GM12878 (cell line): ENCODE measurements at places on chromosomes 7 and 10.
A peak's percentile ranks its signal among the peaks of the same experiment; 100 is the strongest.

DNA sequence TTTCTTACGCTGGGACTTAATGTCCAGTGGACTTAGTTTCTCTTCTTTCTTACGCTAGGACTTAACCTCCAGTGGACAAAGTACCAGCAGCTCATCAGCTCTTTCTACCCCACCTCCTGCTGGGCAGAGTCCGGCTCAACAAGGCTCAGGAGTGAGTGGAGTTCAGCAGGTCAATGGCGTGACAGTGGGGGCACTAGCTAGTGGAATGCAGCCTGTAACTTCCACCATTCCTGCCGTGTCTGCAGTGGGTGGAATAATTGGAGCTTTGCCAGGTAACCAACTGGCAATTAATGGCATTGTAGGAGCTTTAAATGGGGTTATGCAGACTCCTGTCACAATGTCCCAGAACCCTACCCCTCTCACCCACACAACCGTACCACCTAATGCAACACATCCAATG is 199.7 kb downstream of the MLLT10 start:
- no peaks in the 10 kb centered on the region for H3K4me1 ChIP-seq
- H3K27me3 ChIP-seq: no peaks in the 10 kb centered on the region
- H3K36me3 ChIP-seq: peaks cover 9% of the 10 kb centered on the region
- DNase-seq: no peak
- H3K4me3 ChIP-seq: no peak overlapping the region

GRCh38 chr10:78402591-78402990 is 368.9 kb downstream of the RPS24 start:
- H3K27me3 ChIP-seq: peaks cover 6% of the 10 kb centered on the region
- H3K4me1 ChIP-seq: no peaks in the 10 kb centered on the region
- H3K36me3 ChIP-seq: no peaks in the 10 kb centered on the region
- no peak overlapping the region for H3K4me3 ChIP-seq

GRCh38 chr10:76149602-76150138 is 718.2 kb downstream of the LRMDA start:
- H3K36me3 ChIP-seq: no peaks in the 10 kb centered on the region
- H3K27me3 ChIP-seq: no peaks in the 10 kb centered on the region
- H3K4me1 ChIP-seq: no peaks in the 10 kb centered on the region
- H3K27ac ChIP-seq: no peak overlapping the region
- DNase-seq: no peak

DNA sequence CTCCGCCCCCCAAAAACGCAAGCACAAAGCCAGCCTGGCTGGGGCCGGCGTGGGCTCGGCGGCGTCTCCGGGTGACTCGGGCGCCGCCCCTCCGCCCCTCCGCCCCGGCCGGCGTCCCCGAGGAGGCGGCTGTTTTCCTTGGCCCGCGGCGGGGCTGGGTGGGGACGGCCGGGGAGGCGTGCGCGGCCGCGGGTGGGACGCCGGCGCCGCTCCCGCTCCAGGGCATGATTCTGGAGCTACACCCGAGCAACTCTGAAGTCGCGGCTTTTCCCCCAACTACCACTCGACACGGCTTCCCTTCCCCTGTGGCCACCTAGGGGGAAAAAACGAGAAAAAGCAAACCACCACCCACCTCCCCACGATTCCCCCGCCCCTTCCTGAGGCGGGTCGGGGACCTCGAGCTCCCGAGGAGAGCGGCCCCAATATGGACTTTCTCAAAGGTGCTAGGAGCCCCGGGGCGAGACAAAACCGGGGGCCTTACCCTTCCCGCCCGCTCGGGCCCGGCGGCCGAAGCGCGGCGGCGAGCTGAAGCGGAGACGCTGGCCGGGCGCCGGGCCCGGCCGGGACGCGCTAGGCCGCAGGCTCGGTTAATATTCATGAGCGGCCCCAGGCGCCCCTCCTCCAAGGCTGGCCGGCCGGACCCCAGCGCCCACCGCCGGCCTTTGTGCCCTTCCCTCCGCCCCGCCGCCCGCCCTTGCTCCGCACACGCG is 856 bp downstream of the ARHGAP21 start:
- no peak for DNase-seq
- no peaks in the 10 kb centered on the region for H3K36me3 ChIP-seq
- peak overlapping the region; percentile 80 for H3K4me3 ChIP-seq
- peak overlapping the region; percentile 72 for H3K27ac ChIP-seq

- no peak overlapping the region for H3K27ac ChIP-seq
- H3K4me3 ChIP-seq: no peak overlapping the region
- no peaks in the 10 kb centered on the region for H3K27me3 ChIP-seq
- no peak for DNase-seq
- H3K36me3 ChIP-seq: no peaks in the 10 kb centered on the region
These were observed 343.0 kb upstream of the SEMA3D start for GRCh38 chr7:85529831-85530230.

- no peaks in the 10 kb centered on the region for H3K4me1 ChIP-seq
- no peak overlapping the region for H3K4me3 ChIP-seq
These were observed 105.7 kb upstream of the SEC61G start for GRCh38 chr7:54864663-54865062.

DNA sequence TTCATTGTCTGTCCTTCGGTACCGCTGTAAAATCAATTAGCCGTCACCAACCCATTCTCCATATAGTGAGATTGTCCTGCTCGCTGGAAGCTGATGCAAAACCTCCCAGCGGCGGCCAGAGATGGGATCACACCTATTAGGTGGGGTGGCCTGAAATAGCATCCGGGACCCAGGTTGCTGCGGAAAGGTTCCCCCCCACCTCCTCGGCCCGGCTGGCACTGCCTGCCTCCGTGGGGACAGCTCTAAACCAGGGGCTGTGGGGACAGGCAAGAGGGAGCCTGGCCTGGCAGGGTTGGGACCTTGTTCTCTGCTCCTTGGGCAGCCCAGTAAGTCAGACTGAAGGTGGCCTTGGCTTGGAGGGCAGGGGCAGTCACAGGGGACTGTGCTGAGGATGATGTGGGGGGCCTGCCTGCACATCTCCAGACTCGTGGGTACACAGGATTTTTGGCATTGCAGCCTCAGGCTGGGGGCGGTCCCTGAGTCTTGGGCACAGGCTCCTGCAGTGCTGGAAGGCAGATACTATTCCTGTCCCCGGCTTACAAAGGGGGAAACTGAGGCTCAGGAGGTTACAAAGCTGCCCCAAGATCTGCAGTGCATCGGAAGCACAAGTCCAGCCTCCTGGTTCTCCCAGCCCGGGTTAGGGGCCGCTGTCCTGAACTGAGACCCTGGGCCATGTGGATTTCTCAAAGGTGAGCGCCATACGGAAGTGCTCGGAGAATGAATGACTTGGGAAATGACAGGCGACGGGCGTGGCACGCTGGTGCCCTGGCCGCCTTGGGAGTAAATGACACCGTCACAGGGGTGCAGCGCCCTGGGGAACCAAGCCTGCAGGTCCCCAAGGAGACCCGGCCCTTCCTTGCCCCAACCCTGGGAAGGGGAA is 65.6 kb downstream of the UNCX start:
- no peak overlapping the region for H3K27ac ChIP-seq
- H3K4me3 ChIP-seq: no peak overlapping the region
- DNase-seq: no peak
- H3K36me3 ChIP-seq: no peaks in the 10 kb centered on the region

- no peak for DNase-seq
- no peaks in the 10 kb centered on the region; the same call in 1 of the 2 replicates for H3K27me3 ChIP-seq
- H3K36me3 ChIP-seq: no peaks in the 10 kb centered on the region
- H3K27ac ChIP-seq: no peak overlapping the region
- H3K4me1 ChIP-seq: no peaks in the 10 kb centered on the region
These were observed 62.9 kb upstream of the MXI1 start for GRCh38 chr10:110144507-110144906.

DNA sequence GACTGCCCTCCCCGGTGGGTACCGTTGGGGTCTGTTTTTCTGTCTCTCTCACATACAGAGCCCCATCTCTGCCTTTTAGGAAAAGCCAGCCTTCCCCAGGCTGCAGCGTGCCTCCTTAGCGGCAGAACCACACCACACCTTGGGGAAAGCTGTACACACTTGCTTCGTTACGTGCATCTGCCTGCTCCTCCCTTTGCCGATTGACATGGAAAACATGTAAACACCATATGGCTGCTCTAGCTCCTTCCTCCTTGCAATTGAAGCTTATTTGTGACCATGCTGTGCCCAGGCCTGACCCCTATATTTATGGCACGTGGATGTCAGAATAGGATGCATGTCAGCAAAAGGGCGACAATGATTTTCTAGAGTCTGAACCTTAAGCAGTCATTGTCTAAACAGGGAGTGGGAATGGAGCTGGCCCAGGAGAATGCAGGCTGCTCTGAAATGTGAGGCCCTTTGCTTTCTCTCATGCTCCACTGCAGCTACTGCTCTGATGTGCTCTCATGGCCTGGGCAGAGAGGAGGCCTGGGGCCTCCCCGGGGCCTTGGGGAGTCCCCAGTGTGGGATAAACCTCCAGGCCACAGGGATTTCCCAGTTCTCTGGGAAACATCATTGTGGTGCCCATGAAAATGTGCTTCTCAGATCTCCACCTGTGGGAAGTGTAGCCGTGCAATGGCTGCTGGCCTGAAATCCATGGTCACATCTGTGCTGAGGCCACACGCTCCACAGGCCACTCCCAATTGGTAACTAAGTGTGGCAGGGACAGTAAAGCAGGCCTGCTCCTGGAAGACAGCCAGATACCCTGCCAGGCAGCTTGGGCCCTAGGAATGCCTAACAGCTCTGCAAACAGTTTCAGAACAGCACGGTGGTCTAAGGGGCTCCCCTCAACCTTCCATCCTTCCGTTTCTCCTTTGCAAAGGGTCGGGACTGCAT is 18.6 kb downstream of the PDE6C start:
- DNase-seq: no peak
- no peaks in the 10 kb centered on the region for H3K27me3 ChIP-seq
- no peaks in the 10 kb centered on the region for H3K36me3 ChIP-seq
- H3K4me1 ChIP-seq: no peaks in the 10 kb centered on the region

- DNase-seq: peak; percentile 48
- H3K36me3 ChIP-seq: no peaks in the 10 kb centered on the region; the same call in 1 of the 2 replicates
- peak overlapping the region; percentile 67 for H3K27ac ChIP-seq
- no peaks in the 10 kb centered on the region for H3K27me3 ChIP-seq
- H3K4me3 ChIP-seq: 0 out of 2 replicates have a peak overlapping the region, but pooled peaks have one; percentile 29
These were observed 44.8 kb upstream of the KCNIP2 start for GRCh38 chr10:101888251-101888949.

DNA sequence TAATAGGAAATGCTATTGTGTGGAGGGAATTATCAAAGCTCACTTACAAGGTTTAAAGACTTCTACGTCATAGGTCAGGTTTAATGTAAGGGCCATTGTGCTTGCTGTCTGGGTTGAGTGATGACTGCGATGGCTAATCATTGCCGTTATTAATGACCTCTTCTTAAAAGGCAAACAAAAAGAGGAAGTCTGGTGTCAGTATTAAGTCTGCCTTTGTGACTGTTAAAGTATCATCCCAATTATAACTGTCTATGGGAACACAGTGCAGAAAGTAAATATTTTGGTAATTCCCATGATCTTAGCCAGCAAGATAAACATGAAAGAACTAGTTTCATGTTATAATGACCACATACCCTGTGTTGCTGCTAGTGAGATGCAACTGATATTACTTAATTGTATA is 382.4 kb downstream of the BBS9 start:
- no peak overlapping the region for H3K27ac ChIP-seq
- H3K36me3 ChIP-seq: no peaks in the 10 kb centered on the region
- no peak overlapping the region for H3K4me3 ChIP-seq
- peak; percentile 15 for DNase-seq
- H3K27me3 ChIP-seq: no peaks in the 10 kb centered on the region
- no peaks in the 10 kb centered on the region for H3K4me1 ChIP-seq

DNA sequence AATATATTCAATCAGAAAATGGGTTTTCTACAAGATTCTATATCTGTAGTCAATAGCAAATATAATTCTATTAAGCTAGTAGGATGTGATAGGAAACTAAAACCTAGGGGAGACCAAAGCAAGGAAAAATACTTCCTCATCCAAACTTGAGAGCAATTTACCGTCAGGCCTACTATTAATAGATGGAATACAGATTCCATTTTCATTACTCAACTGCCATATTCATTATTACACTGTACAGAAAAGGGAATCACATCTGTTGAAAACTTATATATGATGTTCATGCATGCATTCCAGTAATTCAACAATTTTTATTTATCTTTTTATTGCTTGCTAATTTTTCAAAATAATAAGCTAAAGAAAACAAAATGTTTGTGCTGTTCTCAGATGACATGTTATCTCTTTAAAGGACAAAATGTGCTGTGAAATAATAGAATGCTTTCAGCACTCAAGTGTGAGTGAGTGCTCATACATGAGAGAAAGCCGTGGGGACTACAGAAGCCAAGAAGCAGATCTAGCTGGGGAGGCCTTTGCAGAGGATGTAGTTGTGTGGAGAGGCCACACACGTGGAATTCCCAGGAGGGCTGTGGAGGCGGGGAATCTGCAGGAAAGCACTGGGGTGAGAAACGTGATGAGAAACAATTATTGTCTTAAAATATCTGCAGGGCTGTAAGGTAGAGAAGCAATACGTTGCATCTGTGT is 110.0 kb downstream of the EGFR start:
- no peaks in the 10 kb centered on the region for H3K36me3 ChIP-seq
- peaks cover 3% of the 10 kb centered on the region; the same call in 1 of the 2 replicates for H3K4me1 ChIP-seq
- no peaks in the 10 kb centered on the region for H3K27me3 ChIP-seq
- no peak for DNase-seq
- no peak overlapping the region for H3K4me3 ChIP-seq
- no peak overlapping the region for H3K27ac ChIP-seq

DNA sequence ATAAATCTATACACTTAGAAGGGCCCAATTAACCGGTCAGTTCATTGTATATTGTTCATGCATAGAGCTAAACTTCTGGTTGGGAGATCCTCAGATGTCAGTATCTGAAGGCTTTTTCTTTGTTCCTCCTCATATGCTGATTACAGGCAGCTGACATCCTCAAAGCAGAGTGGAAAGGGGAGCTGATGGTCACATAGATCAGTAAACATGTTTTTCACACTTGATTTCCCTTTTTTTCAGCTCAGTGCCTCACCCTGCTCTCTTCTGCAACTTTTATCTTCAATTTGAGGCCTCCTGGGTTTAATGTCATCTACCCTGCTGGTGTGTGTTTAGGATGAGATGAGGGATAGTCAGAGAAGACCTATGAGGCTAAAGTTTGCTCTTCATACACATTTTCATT is 297.9 kb upstream of the FZD1 start:
- no peaks in the 10 kb centered on the region for H3K4me1 ChIP-seq
- no peak overlapping the region for H3K27ac ChIP-seq
- H3K4me3 ChIP-seq: no peak overlapping the region
- no peaks in the 10 kb centered on the region for H3K36me3 ChIP-seq

DNA sequence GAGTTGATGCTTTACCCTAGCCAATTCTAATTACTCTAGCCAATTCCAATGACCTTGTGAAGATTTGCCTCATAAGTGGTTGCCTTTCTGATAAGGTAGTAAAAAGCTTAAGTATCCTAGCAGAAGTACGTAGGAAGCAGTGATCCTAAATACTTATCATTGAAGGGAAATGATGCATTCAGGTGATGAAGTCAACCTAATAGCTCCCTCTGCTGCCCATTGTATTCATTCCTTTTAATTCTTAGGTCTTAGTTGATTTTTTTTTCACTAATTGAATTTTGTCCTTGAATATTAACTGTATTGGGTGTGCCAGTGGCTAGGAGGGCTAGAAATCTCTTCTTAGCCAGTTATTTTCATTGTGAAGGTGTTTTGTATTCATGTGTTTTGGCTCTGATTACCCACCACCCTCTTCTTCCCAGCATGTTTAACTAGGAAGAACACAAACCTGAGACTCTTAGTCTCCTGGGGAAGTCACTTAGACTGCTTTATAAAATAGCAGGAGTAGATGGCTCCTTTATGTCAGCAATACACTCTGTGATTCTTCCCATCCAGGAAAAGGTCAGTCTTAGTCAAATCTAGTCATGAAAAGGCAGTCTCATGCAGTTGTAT is 46.3 kb downstream of the PLEKHA8 start:
- no peaks in the 10 kb centered on the region for H3K27me3 ChIP-seq
- DNase-seq: no peak
- no peak overlapping the region for H3K4me3 ChIP-seq

- H3K4me3 ChIP-seq: no peak overlapping the region
- no peaks in the 10 kb centered on the region for H3K4me1 ChIP-seq
- no peak overlapping the region for H3K27ac ChIP-seq
- H3K27me3 ChIP-seq: no peaks in the 10 kb centered on the region
- H3K36me3 ChIP-seq: no peaks in the 10 kb centered on the region
These were observed 42.9 kb downstream of the CCDC3 start for GRCh38 chr10:12958546-12959110.
